NCI-H1417 (cell line): ENCODE measurements at places on chromosomes 3 and 15.
A peak's percentile ranks its signal among the peaks of the same experiment; 100 is the strongest.

DNA sequence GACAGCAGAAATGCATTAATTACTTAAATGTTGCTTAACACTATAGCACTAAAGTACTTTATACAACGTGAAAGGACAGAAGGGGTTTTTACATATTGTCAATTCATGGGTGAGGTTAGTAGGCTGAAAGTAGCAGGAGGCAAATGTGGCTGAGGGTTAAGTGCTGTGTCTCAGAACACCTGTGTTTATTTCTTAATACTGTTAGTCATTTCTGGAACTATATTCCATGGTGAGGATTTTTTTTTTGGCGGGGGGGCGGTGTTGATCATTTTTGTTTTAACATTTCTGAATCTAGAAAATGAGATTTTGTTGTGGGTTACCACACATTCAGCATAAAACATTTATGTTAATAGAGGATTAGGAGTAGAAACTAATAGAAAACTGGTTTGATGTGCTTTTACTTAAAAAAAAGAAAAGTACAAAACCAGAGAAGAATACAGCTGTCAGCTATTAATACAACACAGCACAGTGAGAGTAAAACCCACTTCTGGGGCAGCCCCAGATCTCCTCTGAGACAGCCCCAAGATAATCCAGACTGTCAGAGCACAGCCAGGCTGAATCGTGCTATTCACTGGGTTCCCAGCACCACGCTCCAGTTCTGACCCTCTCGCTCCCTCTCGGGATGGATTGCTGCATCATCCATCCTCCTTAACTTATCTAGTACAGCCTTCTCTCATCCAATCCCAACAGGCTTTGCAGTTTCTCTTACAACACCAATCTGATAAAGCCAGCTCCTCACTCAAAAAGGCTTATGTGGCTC lies 307.7 kb downstream of the TUSC7 start:
- no peak for DNase-seq

- no peak for DNase-seq
Measured at GRCh38 chr15:100108846-100109245, 232.9 kb downstream of the ADAMTS17 start.

DNA sequence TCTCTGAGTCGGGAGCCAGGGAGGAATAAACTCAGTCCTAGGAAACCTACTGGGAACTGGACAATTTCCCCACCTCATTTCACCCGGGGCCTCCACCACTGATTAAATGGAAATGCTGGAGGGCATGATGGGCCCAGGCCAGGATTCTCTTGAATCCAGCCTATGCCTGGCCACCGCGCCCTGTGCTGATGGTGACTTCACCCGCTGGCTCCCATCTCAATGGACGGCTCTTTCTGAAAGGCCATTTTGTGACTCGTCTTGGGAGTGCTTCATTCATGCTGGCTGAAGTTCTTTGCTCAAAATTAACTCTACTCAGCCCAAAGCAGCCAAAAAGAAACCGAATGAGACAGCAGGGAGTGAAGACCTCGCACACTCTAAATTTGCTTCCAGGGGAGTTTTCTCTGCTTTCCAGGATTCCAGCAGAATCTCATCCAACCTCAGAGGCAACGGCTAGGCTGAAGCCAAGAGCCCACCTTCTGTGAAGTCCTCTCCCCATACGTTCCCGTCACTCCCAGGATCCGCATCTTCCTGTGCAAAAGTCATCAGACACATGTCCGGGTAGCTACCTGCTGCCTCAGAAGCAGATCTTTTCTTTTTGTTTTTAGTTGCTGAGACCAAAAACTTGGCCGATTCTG lies 266.0 kb upstream of the ICE2 start:
- no peak for DNase-seq

DNA sequence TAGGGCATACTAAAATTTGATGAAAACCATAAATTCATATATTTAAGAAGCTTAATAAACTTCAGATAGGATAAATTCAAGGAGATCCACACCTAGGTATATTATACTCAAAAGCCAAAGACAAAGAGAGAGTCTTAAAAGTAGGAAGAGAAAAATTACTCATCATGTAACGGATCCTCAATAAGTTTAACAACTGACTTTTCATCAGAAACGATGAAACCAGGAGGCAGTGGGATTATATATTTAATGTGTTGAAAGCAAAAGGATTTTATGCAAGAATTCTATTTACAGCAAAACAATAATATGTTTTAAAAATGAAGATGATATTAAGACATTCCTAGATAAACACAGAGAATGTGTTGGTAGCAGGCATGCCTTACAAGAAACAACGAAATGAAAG lies 202.7 kb downstream of the OXSM start:
- DNase-seq, result no peak

- peak; percentile 90 for DNase-seq
Measured at GRCh38 chr15:67967871-67968431, 86.2 kb upstream of the PIAS1 start.

DNA sequence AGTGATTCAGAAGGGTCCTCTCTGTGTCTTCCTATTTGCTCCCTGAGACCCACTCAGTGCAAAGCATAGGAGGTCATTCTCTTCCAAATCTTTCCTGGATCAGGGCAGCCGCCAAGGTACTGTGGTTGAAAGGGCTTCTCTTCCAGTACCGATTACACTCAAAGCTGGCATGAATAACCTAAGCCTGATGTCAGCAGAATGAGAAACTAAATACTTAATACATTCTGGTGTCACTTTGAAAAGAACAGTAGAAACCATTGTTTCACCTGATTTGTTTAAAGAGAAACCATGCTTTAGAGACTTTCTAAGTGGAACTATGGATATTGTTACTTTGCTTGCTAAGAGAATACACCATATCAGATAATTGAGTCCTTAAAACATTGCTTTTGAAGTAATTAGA lies 50.2 kb downstream of the PDHB start:
- no peak for DNase-seq

- DNase-seq, result no peak
Measured at GRCh38 chr15:99631255-99631654, 65.5 kb downstream of the MEF2A start.

GRCh38 chr15:77550301-77551251 lies 82.1 kb downstream of the LINGO1 start:
- peak; percentile 7 for DNase-seq

DNA sequence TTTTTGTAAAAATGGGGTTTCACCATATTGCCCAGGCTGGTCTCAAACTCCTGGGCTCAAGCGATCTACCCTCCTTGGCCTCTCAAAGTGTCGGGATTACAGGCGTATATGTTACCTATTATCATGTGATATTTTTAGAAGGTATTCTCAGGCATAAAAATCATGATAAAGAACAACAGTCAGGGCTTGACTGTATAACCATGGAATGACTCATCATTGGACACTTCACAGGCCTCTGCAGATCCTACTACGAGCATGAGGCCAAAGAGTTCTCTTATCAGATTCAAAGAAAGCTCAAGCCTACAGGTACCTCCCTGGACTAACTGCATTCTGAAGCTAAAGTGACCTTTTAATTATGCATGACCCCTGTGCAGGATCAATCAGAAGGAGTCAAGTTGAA lies 91.7 kb upstream of the PRICKLE2 start:
- DNase-seq, result no peak

DNA sequence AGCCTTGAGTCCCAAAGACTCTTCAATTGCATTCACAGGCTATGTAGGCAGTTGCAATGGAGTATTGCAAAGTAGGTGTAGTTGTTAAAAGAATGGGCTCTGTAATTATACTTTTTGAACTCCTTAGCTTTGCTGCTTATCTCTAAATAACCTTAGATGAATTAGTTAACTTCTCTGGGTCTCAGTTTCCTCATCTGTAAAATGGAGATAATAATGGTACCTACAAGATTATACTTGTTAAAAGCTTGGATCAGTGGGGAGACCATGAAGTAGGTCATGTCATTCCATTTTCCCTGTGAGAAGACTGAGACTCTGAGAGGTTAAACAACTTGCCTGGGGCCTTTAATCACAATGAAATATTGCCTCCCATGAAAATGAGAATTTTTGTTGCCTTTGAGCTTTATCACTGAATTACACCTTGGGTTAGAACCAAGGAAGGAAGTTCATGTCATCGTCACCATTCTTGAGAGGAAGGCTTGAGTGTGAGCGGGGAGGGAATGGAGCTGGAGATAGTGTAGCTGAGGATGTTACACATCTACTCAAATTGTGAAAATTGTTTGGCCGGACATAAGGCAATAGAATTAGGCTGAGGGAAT lies 38.1 kb downstream of the CTDSPL start:
- no peak for DNase-seq

DNA sequence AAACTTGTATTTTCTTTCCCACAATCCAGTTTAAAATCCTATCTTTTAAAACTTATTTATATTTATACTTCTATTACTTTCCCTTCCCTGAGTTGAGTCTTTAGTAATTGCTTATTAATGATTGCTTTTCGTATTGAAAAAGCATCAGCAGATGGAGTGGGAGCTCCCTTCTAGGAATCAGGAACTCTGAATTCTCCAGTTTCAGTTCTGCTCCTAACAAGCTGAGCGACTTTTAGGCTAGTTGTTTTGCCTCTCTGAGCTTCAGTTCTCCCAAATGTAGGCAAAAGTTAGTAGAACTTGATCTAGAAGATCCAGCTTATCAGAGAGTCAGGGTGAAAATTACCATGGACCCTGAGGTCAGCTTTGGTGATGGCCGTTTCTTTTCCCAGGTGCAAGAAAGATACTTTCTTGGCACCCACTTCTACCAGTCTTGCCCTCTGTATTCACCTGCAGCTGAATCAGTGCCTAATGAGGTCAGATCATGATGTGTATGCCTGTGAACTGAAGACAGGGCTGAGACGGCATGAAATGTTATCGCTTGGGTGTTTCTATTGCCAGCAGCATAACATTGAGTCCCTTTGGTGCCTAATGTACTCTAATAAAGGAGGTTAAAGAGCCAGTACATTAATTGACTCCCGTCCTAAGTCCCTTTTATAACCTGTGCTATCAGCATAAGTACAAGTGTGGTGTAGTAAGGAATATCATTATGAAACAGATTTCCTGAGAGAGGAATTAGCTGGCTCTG lies 194.5 kb upstream of the TBC1D5 start:
- no peak for DNase-seq

- no peak for DNase-seq
Measured at GRCh38 chr3:15287565-15288330, 44.6 kb downstream of the SH3BP5 start.

DNA sequence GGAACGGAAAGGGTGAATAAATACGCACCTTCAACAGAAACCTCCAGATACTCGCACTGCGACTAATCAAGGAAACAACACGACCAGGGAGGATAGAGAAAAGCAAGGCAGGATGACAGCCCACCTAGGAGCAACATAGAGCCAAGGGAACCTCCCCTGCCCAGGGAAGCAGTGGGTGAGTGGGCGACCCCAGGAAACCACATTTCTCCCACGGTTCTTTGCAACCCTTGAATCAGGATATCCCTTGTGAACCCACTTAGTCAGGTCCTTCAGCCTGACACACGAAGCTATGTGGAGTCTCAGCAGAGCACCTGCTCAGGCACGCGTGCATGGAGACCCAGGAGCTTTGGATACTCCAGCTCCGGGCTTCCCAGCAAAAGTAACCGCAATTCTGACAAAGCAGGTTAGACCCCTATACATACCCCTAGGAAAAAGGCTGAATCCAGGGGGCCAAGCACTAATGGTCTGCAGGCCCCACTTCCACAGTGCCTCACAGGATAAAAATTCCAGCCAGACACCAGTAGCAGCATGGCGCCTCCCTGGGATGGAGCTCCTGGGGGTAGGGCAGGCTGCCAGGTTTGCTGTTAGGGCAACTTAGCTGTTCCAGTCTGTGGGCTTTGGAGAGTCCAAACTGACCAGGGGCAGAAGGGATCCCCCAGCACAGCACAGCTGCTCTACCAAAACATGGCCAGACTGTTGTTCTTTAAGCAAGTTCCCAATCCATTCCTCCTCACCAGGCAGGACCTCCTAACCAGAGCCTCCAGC lies 38.4 kb upstream of the PXYLP1 start:
- no peak for DNase-seq

- DNase-seq, result no peak
Measured at GRCh38 chr15:85555875-85556617, 175.6 kb downstream of the AKAP13 start.

GRCh38 chr3:178419071-178419470 lies 117.2 kb upstream of the KCNMB2 start:
- peak; percentile 77 for DNase-seq

DNA sequence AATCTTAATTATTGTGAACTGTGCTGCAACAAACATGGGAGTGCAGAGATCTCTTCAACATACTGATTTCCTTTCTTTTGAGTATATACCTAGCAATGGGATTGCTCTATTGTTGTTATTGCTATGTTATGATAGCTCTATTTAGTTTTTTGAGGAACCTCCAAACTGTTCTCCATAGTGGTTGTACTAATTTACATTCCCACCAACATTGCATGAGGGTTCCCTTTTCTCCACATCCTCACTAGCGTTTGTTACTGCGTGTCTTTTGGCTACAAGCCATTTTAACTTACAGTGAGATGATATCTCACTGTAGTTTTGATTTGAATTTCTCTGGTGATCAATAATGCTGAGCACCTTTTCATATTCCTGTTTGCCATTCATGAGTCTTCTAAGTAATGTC lies 45.5 kb upstream of the TNFSF10 start:
- DNase-seq, result no peak

- no peak for DNase-seq
Measured at GRCh38 chr3:152557302-152557999, 277.5 kb upstream of the P2RY1 start.

DNA sequence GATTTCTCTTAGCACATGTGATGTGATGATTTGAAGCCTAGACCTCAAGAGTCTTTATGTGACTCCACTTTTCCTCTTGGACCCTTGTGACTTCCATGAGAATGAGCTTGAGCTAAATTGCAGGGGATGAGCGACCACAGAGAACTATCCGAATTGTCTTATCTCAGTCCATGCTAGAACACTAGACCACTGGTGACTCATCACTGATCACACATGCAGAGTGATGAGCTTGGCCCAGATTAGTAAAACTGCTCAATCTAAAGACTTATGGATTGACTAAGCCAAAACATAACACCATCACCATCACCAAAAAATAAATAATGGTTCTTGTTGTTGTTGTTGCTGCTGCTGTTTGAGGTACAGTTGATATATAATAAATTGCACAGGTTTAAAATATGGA lies 114.1 kb upstream of the CFAP20DC start:
- DNase-seq, result no peak
